Kasumi-1 (cell line): ENCODE measurements at places on chromosomes 7 and 10.

- no peak for DNase-seq
Observed at GRCh38 chr10:124280916-124281315, 137.8 kb downstream of the OAT start.

DNA sequence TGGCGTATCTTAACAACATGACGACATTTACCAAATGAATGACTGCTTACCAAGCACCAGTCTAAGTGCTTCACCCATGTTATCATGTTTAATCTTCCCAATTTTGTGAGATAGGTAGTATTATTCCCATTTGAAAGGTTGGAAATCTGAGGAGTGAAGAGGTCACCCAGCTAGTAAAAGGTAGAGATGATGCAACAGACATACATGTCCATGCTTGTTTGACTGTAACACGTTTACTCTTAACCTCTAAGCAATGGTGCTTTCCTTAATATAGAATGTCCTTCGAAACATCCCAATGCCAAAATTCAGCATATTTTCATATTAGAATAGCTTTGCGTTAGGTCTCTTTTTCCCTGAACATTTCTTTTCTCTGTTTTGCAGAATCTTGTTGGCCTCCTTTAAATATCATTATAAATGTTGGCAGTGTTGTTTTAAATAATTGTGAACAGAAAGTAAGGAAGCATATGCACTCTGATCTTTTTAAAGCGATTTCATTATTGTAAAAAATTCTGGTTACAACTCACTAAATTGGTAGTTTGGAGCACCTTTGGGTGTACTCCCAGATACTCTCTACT lies 722.8 kb downstream of the AUTS2 start:
- no peak for DNase-seq

- peak; percentile 59 for DNase-seq
Observed at GRCh38 chr10:7153750-7154149, 257.1 kb downstream of the SFMBT2 start.

GRCh38 chr10:74704629-74705357 lies 121.6 kb upstream of the KAT6B start:
- no peak for DNase-seq

DNA sequence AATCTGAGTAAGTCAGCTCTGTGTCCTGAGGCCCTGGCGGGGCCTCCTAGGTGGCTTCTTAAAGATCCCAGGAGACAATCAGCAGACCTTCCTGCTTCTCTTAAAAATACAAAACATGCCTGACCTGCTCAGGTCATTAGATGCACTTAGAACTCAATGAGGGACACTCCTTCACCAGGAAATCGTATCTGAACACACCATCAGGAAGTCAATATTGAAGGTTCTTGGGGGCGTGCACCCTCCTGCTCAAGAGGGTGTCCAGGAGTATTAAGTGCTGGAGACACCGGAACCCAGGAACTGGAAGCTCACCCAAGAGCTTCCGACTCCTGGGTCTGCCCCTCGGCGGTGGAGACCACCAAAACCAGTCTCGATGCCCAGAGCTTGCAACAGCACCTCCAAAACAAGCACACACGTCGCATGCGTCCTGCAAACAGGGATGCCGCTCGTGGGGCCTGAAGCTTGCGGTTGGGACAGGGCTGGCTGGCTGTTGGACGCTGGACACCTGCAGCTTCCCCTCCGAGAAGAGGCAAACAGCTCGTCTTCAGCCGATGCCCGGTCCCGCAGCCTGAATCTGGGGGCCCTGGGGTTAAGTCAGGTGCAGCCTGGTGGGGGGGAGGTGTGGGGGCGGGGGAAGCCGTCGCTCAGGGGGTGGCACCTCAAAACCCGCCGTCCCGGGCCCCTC lies 803 bp downstream of the RAPGEF5 start:
- no peak for DNase-seq

DNA sequence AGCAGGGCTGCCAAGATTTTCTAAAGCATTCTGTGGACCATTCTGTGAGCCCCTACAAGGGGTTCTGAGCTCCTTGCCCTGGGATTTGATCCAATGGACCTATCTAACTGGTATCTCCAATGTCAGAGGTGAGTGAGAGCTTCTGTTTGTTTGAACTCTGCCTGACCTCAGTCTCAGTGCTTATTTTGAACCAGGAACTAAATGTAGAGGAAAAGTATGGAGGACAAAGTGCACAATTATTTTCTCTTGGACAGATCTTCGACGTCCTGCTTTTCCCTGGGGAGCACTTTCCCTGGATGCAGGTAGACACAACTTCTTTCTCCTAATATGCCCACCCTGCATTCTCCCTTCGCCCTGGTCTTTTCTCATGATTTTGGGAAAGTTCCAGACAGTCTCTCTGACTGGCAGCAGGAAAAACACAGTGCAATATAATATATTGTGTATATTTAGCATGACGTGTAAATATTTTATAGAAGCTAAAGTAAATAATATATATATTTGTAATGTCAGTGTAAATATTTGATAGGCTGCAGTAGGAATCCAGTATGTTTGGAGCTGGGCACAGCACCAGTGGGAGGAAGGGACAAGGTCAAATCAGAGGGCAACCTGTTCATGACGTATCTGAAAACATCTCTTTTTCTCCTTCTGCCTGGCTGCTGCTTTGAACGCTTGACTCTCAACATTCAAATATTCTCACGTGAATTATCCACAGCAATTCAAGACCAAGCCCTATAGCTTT lies 184.0 kb upstream of the LYZL1 start:
- no peak for DNase-seq

GRCh38 chr10:28367929-28368484 lies 65.1 kb upstream of the MPP7 start:
- DNase-seq: peak; percentile 8

DNA sequence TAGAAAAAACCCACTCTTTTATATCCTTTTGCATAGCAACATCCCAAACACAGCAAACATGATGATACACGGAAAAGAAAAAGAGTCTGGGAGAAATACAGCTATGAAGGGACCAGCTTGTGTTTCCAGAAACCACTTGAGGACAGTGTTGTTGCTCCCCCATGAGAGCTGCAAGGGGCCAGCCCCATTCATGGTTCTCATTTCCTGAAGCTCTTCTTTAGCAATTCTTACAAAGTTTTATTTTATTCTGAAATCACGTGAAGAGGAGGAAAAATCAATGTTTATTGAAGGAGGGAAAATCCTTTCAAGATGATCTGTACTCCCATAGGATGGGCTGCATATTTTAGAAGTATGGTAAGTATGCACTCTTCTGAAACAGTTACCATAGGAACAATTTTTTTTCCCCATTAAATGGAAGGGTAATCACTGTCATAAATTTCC lies 17.5 kb upstream of the PRTFDC1 start:
- no peak for DNase-seq

DNA sequence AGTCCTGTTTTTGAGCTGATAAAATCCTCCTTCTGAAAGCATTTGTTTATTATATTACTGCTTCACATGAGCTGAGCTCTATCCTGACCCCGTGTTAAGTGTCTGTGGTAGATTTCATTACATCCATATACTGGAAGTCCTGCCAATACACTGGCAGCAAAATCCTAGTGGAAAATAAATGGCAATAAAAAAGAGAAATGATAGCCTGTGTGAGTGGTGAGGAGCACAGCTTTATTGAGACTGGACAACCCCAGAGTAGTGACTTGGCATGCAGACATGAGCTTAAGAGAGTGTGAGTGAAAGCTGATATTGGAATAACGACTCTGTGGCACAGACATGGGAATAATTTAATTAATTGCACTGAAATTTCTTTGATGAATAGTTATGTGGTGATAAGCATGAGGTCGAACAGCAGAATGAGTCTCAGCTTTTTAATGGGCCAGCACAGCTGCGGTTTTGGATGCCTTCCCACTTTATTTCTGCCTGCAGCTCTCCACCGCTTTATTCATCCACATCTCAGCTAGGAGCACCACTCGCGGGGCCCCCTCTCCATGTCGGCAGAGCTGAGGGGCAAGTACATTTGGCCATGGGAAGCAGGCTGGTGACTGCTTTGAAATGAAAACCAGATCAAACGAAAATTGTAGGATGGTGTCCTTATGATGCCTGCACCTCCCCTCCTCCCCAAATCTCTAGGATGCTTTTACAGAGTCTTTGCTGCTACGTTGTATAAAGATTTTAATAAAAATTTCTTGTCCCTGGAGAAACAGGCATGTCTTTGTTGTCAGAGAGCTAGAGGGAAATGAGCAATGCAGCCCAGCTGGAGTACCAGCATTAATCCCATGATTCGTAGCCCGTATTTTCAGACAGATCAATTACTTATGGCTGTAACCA lies 494.3 kb downstream of the AUTS2 start:
- no peak for DNase-seq

DNA sequence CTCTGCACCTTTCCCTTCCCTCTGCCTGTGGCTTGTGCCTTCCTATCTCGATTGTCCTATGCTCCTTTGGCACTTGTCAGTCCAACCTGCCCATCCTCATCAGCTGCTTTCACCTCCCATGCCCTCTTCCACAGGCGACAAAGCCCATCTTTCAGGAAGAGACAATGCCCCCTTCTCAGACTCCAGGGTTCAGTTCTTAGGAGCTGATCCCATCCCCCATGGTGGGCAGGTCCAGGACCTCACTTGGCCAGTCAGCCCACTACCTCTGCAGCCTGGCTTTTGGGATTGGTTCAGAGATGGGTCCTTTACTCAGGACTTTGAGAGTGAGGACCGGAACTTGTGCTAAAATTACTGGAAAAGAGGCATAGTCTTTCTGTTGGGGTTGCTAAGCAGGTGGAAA lies 74.0 kb upstream of the NANOS1 start:
- no peak for DNase-seq

DNA sequence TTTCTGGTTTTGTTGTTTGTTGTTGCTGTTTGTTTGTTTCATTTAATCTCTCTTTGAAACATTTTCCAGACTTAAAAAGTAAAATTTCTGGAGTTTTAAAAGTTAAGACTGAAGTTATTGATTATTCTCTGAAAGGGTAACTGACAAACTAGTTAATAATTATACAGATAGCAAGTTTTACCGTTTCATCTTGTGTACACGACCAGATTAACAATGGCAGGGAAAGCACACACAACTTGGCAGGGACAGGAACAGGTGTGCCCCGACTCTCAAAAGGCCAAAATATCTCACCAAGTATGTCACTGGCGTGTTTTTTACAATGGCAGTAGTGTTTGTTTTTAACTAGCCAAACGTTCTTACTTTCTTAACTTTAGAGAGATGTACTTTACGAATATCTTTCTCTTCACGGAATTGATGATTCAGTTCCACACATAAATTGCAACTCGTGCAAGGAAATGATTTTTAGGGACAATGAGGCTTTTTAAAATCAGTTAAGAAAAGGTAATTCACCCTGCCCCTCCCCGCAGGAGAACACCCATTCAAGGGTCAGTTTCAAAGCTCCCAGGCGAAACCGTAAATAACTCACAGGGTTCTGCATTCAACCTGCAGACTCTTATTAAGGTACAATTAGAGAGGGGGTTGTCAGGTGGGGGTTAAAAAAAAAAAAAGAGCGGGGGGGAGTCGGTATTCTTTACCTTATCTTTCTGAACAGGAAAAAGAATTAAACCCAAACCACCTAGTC lies 3.5 kb downstream of the CTBP2 start:
- DNase-seq: no peak

DNA sequence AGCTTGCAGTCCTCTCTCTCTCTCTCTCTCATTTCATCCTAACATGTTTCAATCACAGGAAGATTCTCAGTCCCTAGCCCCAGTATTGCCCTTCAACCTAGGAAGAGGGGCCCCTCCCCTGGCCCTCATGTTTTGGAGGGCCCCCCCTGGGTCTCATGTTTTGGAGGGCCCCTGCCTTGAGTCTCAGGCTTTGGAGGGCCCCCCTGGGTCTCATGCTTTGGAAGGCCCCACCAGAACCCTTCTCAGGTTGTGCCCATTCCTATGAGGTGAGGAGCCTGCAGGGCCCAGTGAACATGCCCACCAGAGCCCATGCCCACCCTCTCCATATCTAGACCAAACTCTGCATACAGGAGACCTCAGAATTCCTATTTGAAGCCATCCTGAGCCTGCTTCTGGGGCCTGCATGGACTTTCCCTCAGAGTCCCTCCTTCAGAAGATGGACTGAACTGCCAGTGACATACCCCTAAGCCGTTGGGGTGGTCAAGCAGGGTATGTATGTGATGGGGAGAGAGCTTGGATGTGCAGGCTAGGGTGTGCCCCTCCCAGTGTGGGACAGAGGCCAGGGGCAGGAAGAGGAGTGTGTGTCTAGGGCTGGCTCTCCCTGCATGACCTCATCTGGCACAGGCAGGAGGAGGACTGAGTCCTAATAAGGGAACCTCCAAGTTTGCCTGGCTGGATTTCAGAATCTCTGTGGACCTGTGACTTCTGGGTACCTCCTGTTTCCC lies 8.1 kb upstream of the VDAC2 start:
- DNase-seq: no peak

GRCh38 chr7:29893351-29893965 lies 87.2 kb downstream of the WIPF3 start:
- no peak for DNase-seq

DNA sequence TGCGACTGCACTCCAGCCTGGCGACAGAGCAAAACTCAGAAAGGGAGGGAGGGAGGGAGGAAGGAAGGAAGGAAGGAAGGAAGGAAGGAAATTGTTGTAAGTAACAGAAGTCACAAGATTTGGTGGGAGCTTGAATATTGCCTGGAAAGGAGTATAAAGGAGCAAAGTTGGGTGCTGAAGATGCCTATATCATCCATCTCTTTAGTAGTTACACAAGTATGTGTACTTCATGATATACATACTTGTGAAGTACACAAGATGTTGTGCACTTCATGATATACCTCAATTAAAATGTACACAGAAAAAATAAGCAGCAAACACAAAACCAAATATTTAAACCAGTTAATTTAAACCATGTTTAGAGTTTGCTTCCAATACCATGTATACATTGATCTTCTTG lies 1223.8 kb downstream of the SORCS3 start:
- DNase-seq: no peak

DNA sequence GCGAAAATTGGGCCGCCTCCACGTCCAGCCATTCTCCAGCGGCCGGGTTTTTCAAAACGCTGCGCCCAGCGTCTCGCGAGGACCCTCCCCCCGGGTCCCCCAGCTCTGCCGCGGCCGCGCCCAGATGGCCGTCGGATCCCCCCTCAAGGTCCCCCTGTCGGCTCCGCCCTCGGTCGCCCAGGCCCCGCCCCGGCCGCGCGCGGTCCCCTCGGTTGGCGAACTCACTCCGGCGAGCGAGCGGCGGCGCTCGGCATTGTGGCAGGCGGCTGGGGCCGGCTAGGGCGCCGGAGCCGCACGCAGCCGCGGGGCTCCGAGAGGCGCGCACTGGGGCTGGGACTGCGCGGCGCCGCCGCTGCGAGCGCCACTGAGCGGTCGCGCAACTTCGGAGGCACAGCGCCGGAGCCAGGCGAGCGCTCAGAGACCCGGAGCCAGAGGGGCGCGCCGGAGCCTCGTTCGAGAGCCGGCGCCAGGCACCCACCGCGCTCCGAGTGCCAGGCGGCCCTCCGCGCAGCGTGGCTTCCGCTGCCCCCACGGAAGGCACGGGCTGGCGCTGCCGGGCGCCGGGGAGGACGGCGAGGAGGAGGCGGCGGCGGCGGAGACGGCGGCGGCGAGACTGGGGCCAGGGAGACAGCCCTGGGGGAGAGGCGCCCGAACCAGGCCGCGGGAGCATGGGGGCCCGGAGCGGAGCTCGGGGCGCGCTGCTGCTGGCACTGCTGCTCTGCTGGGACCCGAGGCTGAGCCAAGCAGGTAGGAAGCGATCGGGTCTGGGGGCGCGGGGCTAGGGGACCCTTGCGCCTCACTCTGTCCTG lies at the start of gene UNC5B:
TSS of gene UNC5B (plus strand) at position 253 of the 809 bp plus-strand sequence. CDS start at position 669, 416 bp downstream.
- peak; percentile 80 for DNase-seq
